NCI-H69 (cell line): ENCODE measurements at places on chromosomes 6 and 20.
A peak's percentile ranks its signal among the peaks of the same experiment; 100 is the strongest.

DNA sequence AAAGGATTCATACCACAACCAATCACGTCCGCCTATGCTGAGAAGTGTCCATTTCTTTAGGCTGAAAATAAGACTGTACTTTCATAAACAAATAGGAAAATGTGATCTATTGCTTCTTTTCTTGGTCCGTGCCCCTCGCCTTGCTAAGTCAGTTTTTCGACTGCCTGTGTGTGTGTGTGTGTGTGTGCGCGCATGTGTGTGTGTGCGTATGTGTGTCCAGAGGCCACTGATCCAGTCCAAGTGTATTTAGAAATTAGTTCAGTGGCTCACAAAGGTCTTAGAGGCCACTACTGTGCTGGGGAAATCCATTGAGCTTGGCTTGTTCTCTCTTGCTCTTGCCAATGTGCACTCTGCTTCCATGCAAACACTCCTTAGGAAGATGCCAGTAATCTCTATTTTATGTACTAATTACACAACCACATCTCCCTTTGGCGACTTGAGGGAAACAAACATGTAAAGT is 50.5 kb downstream of the SLC22A23 start:
- DNase-seq, result no peak

DNA sequence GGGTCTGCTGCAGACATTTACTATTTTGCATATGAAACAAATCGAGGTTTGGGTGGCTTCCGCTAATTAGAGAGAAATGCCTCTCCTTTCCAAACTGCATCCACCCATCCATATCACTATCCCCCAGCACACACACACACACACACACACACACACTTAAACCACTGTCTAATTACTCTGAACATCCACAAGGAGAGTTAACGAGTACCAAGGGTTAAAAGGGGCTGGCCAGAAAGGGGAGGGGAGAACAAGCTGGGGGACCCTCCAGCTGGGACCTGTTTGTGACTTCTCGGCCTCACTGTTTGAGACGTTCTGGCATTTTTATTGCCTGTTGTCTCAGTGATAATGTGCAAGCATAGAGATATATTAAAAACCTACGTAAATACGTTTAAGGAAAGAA is 261.2 kb downstream of the FOXC1 start:
- DNase-seq, result peak; percentile 59

GRCh38 chr6:166494757-166495486 is 91.6 kb downstream of the RAMACL start:
- DNase-seq, result no peak

GRCh38 chr6:81148751-81149150 is 603.7 kb downstream of the TENT5A start:
- no peak for DNase-seq
